ENCODE measurements at places on chromosomes 6 and 20. TPM values are rescaled to one million over a fixed set of nuclear protein-coding genes. Genes with fewer than 3 reads are reported as not detected.

- peak; percentile 68 for DNase-seq
Observed at GRCh38 chr6:33375143-33375671, 16.4 kb upstream of the KIFC1 start.

GRCh38 chr20:35654415-35654814 lies 10.3 kb downstream of the CPNE1 start:
- no peak for DNase-seq

DNA sequence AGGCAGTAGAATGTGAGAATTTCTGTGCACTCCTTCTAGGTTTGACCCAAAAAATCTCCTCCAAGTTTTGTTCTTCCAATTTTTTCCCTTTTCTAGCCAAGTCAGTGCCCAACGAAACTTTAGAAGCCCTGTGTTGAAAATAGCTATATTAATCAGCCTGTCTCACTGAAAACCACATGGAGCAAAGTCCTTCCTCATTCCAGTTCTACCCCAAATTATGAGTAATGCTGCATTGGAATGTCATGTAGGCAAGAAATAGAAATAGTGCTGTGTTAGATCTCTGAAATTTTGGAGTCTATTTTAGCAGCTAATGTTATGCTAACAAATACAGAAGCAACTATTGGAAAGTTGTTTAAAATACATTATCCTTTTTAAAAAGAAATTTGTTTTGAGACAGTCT lies 725.5 kb downstream of the TBC1D32 start:
- DNase-seq, result no peak

- DNase-seq, result no peak
Observed at GRCh38 chr20:56636716-56637115, 7.6 kb downstream of the TFAP2C start.

DNA sequence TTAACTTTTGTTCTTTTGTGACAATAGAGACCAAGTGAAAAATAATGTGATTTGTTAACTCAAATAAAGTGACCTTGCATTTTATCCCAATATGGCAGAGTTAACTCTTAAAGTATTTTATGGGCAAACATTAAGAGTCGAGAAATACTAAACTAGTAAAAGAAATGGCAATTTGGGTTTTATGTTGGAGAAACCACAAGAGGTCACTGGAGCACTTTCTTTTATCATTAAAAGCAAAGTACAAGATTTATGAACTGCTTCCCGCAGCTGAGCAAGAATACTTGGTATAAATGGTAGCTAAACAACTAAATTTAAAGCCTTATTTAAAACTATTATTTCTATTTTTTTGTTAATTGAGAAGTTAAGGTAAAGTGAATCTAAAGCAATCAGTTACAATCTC lies 33.5 kb upstream of the MCM9 start:
- DNase-seq, result no peak

DNA sequence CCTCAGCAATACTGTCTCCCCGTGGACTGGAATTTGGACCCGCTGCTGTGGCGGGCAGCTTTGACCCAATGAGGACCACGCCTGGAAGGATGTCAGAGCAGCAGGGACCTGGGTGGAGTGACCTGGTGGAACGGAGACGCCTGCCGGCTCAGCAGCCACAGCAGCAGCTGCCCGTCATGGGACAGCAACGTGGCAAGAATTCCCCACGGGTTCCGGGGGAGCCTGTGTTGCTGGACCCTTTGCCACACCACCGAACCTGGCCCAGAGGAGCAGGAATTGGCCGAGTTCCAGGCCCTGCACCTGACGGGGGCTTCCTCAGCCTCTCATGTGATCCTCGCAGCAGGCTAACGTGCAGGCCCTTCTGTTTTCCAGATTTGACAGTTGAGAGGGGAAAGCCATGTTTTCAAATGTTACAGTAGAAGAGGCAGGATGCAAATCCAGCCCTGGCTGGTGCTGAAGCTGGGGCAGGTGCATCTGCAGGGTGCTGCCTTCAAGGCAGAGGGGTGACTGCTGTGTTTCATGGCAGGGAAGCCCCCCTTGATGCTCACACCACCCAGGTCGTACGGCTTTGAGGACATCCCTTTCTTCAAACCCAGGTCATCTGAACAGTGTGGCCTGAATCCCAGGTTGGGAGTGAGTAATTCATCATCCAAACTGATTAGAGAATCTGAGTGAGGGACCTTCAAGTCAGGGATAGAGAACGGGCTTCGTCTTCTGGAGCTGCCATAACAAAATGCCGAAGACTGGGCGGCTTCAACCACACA lies 93.4 kb downstream of the THBS2 start:
- no peak for DNase-seq

Gene SOX12
- total RNA-seq, result 7.9 TPM

Gene ZBTB9
- total RNA-seq, result 4.6 TPM

Gene C6orf163
- total RNA-seq, result 0.58 TPM

Gene FAXC
- total RNA-seq, result 7.2 TPM

Measured in epithelial cell of proximal tubule (primary cell).